ENCODE measurements at places on chromosomes 3 and 15.

GRCh38 chr15:92101708-92102394, 248.3 kb downstream of the SLCO3A1 start:
- no peak for DNase-seq

- no peak for DNase-seq
Observed at GRCh38 chr15:33656168-33656567, 312.1 kb upstream of the CHRM5 start.

- no peak for DNase-seq
Observed at GRCh38 chr3:123380261-123380660, 68.6 kb downstream of the ADCY5 start.

GRCh38 chr3:119628390-119628789, 30.7 kb downstream of the PLA1A start:
- no peak for DNase-seq

- DNase-seq = no peak
Observed at GRCh38 chr3:89300981-89301380, 193.6 kb downstream of the EPHA3 start.

DNA sequence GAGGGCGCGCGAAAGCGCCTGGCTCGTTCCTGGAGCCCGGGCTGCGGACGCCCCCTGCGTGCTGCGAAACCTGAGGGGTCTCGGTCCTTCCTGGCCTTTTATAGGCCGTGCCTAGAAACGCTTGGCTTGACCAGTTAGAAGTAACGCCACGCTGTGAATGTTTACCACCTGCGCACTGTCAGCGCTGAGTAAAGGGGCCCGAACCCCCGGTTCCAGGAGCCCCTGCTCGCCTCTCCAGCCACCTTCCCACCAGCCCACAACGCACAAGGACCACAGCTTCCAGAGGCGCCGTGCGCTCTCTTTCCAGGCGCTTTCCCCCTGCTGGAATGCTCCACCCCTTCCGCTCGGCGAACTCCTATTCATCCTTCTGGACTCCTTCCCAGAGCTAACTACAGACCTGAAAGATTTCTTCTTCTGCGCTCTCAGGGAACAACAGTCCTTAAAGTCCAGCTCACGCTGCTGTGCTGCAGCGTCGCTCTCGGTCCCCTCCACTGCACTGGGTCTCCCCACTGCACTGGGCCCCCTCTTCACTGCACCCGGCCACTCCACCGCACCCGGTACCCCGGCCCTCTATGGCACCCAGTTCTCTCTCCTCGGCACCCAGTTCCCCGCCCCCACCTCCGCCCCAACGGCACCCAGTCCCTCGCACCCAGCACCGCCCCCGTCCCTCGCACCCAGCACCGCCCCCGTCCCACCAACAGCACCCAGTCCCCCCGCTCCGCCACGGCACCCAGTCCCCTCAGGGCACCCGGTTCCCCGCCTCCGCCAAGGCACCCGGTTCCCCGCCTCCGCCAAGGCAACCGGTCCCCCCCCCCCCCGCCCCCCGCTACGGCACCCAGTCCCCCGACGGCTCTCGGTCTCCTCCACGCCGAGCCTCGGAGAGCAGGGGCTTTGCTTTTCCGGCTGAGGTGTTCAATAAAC, 69.8 kb downstream of the SQOR start:
- peak; percentile 11 for DNase-seq

DNA sequence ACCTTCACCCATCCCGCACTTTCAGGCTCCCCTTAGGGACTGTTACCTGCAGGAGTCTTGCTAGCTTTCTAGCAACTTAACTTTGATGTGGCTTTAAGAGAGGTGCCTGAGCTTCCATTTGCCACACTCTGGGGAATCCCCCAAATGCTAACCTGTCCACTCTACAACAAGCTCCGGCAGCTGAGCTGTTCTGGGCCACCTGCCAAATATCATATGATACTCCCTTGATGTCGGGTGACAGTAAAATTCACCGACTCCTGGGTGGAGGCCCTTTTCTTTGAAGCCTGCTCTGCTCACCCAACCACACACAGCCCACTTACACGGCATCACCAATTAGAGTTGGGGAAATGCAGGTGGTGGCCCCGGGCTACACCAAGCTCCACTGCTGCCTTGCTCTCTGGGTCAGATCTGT, 38.0 kb upstream of the XCR1 start:
- peak; percentile 46 for DNase-seq

Measured in stimulated activated CD4-positive, alpha-beta T cell treated with anti-CD3 and anti-CD28 coated beads, Interleukin-1b, Interleukin-23, amount 100 ng/mL, for 1 hour (primary cell).